ENCODE measurements at places on chromosomes 3 and 15.
A peak's percentile ranks its signal among the peaks of the same experiment; 100 is the strongest.

DNA sequence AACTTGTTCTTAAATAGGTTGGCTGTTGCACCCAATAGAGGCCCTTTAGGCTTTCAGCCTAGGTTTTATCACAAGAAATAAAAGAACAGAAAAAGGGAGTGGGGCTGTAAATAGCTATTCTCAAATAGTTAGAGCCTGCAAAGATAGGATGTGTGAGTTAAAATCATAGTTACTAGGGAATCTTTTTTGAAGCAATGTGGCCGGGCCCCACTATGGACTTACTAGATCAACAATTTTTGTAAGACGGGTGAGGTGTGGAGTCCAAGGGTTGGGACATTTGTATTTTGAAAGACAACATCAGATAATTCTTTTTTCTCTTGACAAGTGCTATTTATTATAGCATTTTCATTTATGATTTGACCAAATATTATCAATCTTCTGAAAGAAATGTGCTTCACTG is 5.8 kb downstream of the NECTIN3 start:
- no peak for DNase-seq
- H3K27me3 ChIP-seq = no peaks in the 10 kb centered on the region
- H3K27ac ChIP-seq = no peak overlapping the region
- no peak overlapping the region for H3K4me3 ChIP-seq

DNA sequence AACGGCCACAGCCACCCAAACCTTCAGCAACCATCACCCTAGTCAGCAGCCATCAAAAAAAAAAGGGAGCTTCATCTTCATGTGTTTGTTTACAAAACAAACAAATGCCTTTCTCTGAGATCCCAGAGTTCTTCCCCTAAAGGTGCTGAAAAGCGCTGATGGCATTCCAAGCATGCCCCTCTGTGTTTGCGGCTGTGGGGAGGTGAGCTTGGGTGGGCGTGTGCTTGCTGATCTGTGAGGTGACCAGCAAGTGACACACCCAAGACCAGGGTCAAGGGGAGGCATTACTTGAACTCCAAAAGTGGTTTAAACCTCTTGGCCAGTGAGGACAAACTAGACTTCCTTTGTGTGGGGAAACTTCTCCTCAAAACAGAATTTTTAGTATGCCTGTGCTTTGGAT is 81.5 kb downstream of the DHX36 start:
- no peaks in the 10 kb centered on the region for H3K27me3 ChIP-seq
- DNase-seq = peak; percentile 31
- H3K4me3 ChIP-seq = no peak overlapping the region
- no peaks in the 10 kb centered on the region for H3K36me3 ChIP-seq

DNA sequence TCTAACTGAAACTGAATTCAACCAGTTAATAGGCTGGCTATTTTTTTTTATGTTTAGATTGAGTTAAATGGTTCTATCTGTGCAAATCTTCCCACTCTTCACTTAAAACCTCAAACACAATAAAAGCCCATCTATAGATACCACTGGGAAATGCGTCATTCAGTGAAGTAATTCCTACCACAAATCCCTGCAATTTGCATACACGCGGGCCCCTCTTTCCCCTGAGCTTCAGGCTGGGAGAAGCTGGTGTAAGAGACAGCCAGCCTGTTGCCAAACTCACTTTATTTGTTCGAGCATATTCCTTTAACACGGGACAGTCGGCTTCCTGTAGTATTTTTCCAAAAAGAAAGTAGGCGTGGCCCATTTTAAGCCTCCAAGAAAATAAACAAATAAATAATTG is 26.0 kb upstream of the MCTP2 start:
- H3K27ac ChIP-seq = no peak overlapping the region
- DNase-seq = no peak
- H3K4me3 ChIP-seq = no peak overlapping the region
- no peaks in the 10 kb centered on the region for H3K4me1 ChIP-seq

DNA sequence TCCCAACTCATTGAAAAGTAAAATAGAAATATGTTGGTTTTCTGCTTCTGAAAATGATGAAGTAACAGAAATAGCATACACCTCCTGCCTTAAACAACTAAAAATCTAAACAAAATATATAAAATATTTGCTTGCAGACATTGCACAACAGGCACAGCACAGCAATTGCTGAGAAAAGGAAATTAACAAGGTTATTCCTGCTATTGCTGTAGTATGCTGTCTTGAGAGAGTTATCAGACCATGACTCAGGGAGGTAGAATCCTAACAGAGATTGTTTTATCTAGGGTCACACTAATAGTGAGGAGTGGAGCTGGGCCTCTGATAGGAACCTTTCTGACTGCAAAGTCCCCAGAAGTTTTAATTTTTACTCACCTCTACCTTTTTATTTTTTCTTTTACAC is 72.6 kb downstream of the ZBTB20 start:
- H3K27me3 ChIP-seq = no peaks in the 10 kb centered on the region
- H3K4me1 ChIP-seq = no peaks in the 10 kb centered on the region
- H3K27ac ChIP-seq = no peak overlapping the region

- no peaks in the 10 kb centered on the region for H3K27me3 ChIP-seq
- no peaks in the 10 kb centered on the region for H3K36me3 ChIP-seq
- peaks cover 23% of the 10 kb centered on the region for H3K4me1 ChIP-seq
Measured at GRCh38 chr3:186825294-186825821, 17.2 kb upstream of the ADIPOQ start.

DNA sequence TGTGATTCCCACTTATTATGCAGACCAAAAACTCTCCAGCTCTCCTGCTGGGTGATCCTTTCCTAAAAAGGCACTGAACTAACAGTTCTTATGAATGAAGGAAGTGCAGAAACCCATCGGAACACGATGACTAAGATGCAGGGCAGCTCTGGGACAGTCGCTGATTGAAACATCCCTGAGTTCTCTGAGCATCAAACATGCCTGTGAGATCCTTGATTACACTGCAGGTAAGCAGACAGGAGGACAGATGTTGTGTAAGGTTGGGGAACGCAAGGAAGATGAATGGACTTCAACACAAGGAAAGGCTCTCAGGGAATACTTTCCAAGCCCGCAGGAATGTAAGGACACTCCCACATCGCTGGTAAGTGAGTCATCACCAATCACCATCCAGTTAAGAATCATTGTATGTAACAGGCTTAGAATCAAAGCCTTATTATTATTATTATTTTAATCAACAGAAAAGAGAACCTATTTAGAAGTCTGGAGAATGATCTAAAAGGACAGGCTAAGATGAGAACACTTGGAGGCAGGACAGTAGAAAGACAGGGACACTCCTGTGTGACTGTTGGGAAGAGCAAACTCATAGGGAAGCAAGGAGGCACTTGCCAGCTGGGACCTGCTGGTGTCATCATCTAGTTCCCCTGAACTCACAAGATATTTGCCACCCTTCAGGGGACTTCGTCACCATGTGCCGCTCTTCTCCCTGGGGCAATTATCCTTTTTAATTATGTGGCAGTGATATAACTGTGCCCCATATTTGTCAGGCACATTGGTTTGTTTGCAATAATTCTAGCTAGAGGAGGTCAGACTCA is 26.0 kb downstream of the TMEM158 start:
- H3K4me3 ChIP-seq = no peak overlapping the region
- H3K27me3 ChIP-seq = no peaks in the 10 kb centered on the region
- H3K4me1 ChIP-seq = peaks cover 4% of the 10 kb centered on the region
- no peak for DNase-seq
- no peak overlapping the region for H3K27ac ChIP-seq

DNA sequence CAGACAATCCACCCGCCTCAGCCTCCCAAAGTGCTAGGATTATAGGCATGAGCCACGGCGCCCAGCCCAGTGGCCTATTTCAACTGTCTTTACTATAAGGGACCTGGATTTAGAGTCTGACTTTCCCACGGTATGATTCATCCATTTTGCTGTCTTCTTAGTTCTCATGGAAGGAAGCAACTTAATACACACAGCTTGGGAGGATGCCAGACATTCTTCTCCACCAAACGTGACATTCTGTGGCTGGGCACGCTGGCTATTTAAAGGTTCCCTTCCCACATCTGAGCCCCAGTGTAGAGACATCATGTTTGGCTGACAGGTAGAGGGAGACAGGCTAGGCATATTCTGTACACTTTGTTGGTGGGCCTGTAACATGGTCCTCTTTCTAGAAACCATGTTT is 26.2 kb downstream of the FAM43A start:
- no peak overlapping the region for H3K27ac ChIP-seq
- no peaks in the 10 kb centered on the region for H3K27me3 ChIP-seq
- H3K36me3 ChIP-seq = no peaks in the 10 kb centered on the region
- peaks cover 3% of the 10 kb centered on the region for H3K4me1 ChIP-seq

DNA sequence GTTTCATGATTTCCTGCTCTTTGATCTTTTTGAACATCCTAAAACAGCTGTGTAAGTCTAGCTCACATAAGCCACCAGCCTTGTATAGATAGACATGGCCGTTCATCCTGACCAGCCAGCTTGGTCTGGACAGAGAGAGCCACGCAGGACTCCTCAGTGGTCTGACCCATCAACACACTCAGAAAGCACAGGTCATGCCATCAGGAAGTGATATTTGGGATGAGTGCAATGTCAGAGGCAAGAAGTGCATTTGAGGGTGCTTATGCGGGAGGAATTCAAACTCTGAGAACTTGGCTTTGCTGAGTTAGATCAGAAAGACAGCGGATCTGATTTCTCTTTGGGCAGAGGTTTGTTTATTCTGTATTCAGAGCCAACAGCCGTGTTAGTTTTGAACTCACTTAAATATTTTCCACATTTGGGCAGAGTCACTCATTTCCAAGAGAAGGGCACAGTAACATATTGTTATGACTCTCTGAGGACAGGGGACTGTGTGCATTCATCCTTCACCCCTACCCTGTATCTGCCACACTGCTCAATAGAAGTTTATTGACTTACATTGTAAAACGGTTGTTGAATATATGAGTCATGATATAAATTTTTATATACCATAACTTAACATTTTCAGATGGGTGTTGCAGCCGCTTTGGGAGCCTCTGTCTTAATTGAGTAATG is 225.3 kb upstream of the LYSMD4 start:
- H3K4me3 ChIP-seq = no peak overlapping the region
- H3K27ac ChIP-seq = no peak overlapping the region
- H3K36me3 ChIP-seq = no peaks in the 10 kb centered on the region
- H3K4me1 ChIP-seq = peaks cover 3% of the 10 kb centered on the region
- DNase-seq = no peak
- no peaks in the 10 kb centered on the region for H3K27me3 ChIP-seq

DNA sequence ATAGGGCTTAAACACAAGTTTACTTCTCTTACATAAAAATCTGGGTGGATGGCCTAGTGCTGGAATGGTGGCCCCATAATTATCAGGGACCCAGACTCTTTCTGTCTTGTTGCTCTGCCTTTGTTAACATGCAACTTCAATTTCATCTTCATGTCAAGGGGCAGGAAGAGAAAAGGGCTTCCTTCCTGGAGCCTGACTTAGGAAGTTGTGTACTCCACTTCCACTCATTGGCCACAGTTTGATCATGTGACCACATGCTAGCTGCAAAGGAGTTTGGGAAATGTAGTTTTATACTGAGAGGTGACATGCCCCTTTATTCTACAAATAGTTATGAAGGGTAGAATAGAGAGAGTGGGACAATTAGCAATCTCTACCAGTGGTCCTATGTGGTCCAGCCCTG is 39.3 kb downstream of the RHCG start:
- DNase-seq = no peak
- H3K27ac ChIP-seq = no peak overlapping the region
- H3K36me3 ChIP-seq = no peaks in the 10 kb centered on the region
- H3K4me3 ChIP-seq = no peak overlapping the region
- peaks cover 14% of the 10 kb centered on the region for H3K4me1 ChIP-seq
- peaks cover 21% of the 10 kb centered on the region for H3K27me3 ChIP-seq

- H3K27ac ChIP-seq = no peak overlapping the region
- H3K36me3 ChIP-seq = no peaks in the 10 kb centered on the region
- H3K4me1 ChIP-seq = peaks cover under 1% of the 10 kb centered on the region
- no peak overlapping the region for H3K4me3 ChIP-seq
- DNase-seq = no peak
Measured at GRCh38 chr3:168267179-168267578, 171.5 kb upstream of the GOLIM4 start.

DNA sequence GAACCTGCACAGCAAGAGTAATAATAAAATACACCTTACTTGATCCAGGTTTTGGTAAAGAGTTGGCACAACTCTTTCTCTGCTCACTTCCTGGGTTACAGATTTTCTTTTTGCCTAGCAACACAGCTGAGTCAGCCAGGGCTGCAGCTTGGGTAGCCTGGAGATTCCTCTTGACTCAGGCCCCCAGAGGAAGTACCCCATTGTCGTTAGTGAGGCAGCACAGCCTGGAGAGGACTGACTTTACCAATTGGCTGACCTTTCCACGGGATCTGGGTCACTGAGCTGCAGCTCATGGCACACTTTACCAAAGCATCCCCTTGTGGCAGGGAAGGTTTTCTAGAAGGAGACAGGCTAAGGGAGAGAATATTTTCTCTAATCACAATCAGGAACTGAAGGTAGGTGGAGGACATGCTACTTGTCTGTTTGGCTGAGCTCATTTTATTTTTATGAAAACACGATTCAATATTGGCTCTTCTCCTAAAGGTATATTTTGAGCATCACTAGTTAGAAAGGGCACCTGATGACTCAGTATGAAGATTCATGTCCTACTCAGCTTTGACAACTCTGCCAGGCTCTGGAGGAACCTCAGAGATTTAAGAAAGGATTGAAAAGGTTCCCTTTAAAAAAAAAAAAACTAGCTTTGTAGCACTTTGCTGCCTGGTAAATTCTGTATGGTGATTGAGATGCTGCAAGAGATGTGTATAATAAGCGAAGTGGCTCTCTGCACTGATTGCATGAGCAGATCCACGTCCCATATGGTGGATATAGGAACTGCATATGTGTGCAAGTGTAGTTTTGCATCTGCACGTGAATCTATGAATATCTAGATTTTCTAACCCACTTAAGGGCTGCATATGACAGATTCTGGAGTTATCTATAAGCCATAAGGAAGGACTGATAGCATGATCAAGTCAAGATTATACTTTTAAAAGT is 124.8 kb downstream of the CHDH start:
- H3K27ac ChIP-seq = no peak overlapping the region
- H3K27me3 ChIP-seq = no peaks in the 10 kb centered on the region
- peaks cover 3% of the 10 kb centered on the region for H3K4me1 ChIP-seq

- H3K27ac ChIP-seq = no peak overlapping the region
- H3K4me3 ChIP-seq = no peak overlapping the region
- no peaks in the 10 kb centered on the region for H3K36me3 ChIP-seq
- H3K4me1 ChIP-seq = peaks cover 14% of the 10 kb centered on the region
- H3K27me3 ChIP-seq = no peaks in the 10 kb centered on the region
Measured at GRCh38 chr15:63918901-63919348, 85.2 kb upstream of the HERC1 start.

DNA sequence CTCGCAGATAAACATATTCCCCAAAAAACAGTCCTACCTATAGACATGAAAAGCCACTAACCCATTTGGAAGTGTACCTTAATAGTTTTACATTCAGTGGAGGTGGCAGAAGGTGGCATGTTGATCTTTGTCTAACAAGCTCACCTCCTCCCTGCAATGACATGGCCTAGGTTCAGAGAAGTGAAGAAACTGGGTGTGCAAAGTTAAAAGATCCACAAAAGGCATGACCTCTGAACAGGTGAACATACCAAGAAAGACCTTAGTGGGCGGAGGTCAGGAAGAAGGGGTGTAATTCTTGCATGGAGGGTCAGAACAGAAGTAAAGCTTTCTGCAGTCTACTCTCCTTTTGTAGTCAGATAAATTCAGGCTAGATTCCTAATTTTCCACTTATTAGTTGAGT is 822 bp downstream of the MRPL3 start:
- DNase-seq = no peak
- H3K27ac ChIP-seq = peak overlapping the region; percentile 94
- H3K4me3 ChIP-seq = peak overlapping the region; percentile 97
- H3K27me3 ChIP-seq = no peaks in the 10 kb centered on the region
- no peaks in the 10 kb centered on the region for H3K4me1 ChIP-seq

Measured in H1 (cell line).